Activated CD4-positive, alpha-beta T cell treated with anti-CD3 and anti-CD28 coated beads, Interleukin-2, amount 10 ng/mL, durations not matched to agents 7 days and 5 days (primary cell): ENCODE measurements at places on chromosomes 2 and 18. TPM values are rescaled to one million over a fixed set of nuclear protein-coding genes. Genes with fewer than 3 reads are reported as not detected.

GRCh38 chr18:55229682-55230081 lies 270.4 kb upstream of the CCDC68 start:
- no peak overlapping the region for H3K27ac ChIP-seq
- DNase-seq: no peak
- no peak overlapping the region for H3K4me3 ChIP-seq

- DNase-seq: no peak
- H3K27me3 ChIP-seq: no peaks in the 10 kb centered on the region
- no peak overlapping the region for H3K27ac ChIP-seq
- peaks cover 3% of the 10 kb centered on the region for H3K4me1 ChIP-seq
Measured at GRCh38 chr2:53231908-53232307, 535.7 kb upstream of the CHAC2 start.

- no peak overlapping the region for H3K4me3 ChIP-seq
- no peaks in the 10 kb centered on the region for H3K4me1 ChIP-seq
- no peak overlapping the region for H3K27ac ChIP-seq
- H3K36me3 ChIP-seq: no peaks in the 10 kb centered on the region
Measured at GRCh38 chr18:50651334-50651733, 91.4 kb downstream of the MAPK4 start.

The CAD gene
- total RNA-seq: 66.1 TPM

The KDM3A gene
- 86.1 TPM for total RNA-seq

DNA sequence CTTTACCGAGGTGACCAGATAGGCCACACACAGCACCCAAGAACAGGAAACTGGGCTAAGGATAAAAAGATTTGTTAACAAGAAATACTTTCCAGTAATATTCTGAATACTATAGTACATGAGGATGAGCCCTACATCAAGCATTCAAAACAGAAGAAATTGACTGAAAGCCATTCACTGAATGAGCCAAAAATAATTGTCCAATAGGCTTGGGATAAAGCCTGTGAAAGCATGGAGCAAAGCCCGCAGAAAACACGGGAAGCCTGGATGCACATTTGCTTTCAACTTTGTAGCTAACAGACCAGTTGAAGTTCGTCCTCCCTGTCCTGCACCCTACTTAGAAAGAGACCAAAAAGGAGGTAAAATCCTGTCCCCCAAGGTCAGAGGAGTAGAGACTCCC lies 56.3 kb downstream of the DIPK1C start:
- DNase-seq: no peak
- no peak overlapping the region for H3K27ac ChIP-seq
- H3K27me3 ChIP-seq: peaks cover 12% of the 10 kb centered on the region
- peaks cover 22% of the 10 kb centered on the region for H3K4me1 ChIP-seq

The KLF11 gene
- 8.6 TPM for total RNA-seq

The MERTK gene
- total RNA-seq: 0.21 TPM

The ARHGEF33 gene
- total RNA-seq: not detected

The RASGRP3 gene
- 11.8 TPM for total RNA-seq

The GPBAR1 gene
- 1.2 TPM for total RNA-seq

DNA sequence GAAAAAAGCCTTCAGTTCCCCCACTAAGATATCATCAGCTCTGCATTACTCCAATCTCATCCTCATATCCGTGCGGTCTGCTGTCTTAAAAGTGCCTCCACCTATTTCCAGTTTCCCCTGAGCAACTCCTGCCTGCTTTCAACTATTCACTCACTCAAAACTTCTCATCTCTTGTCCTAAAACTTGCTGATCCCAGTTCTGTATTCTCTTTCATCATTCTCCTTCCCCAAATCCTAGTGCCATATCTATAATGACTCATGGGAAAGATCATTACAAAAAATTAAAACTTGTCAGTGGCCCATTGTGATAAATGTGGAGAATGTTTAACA lies 20.0 kb downstream of the ACVR1 start:
- no peak for DNase-seq
- H3K27ac ChIP-seq: peak overlapping the region; percentile 37
- peaks cover 15% of the 10 kb centered on the region for H3K4me1 ChIP-seq
- no peak overlapping the region for H3K4me3 ChIP-seq
- peaks cover 43% of the 10 kb centered on the region for H3K36me3 ChIP-seq

GRCh38 chr2:112256654-112257053 lies 1.8 kb upstream of the ZC3H8 start:
- DNase-seq: no peak
- peaks cover 29% of the 10 kb centered on the region for H3K4me1 ChIP-seq
- H3K36me3 ChIP-seq: peaks cover 8% of the 10 kb centered on the region
- H3K27ac ChIP-seq: no peak overlapping the region

DNA sequence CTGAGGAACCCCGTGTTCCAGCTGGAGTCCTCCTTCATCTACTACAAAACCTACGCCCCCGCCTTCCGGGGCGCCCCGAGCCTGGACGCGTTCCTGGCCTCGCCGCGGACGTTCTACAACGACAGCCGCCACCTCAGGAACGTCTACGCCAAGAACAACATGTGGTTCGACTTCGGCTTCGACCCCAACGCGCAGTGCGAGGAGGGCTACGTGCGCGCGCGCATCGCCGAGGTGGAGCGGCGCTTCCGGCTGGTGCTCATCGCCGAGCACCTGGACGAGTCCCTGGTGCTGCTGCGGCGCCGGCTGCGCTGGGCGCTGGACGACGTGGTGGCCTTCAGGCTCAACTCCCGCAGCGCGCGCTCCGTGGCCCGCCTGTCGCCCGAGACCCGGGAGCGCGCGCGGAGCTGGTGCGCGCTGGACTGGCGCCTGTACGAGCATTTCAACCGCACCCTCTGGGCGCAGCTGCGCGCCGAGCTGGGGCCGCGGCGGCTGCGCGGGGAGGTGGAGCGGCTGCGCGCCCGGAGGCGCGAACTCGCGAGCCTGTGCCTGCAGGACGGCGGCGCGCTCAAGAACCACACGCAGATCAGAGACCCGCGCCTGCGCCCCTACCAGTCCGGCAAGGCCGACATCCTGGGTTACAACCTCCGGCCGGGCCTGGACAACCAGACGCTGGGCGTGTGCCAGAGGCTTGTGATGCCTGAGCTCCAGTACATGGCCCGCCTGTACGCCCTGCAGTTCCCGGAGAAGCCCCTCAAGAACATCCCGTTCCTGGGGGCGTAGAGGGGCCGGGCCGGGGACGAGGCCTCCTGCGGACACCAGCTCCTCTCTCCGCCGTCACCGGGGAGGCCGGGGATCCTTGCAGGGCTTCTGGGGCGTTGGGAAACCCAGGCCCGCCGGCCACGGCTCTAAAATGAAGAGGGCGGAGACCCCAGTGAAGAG lies 5.3 kb upstream of the NEU4 start:
- peak; percentile 40 for DNase-seq
- H3K27me3 ChIP-seq: peaks cover 10% of the 10 kb centered on the region
- peaks cover 9% of the 10 kb centered on the region for H3K4me1 ChIP-seq
- no peaks in the 10 kb centered on the region for H3K36me3 ChIP-seq
- H3K27ac ChIP-seq: peak overlapping the region; percentile 60

DNA sequence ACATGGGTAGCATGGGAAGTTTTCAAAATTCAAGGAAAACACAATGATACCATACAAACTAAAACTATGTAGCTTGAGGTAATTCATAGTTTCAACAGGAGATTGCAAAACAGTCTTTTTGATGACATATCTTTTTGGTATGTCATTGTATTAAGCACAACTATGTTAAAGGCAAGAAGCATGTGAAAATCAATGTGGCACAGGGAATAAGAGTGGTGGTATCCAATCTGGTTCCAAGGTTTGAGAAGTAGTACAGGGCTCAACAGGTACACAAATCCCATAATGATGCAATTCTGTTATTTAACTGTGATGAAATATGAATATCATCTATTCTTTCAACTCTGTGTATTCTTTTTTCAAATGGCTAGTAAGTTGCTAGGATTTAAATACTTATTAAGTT lies 16.4 kb upstream of the DLX2 start:
- no peak overlapping the region for H3K27ac ChIP-seq
- peaks cover 30% of the 10 kb centered on the region for H3K27me3 ChIP-seq
- no peaks in the 10 kb centered on the region for H3K4me1 ChIP-seq
- DNase-seq: no peak
- H3K36me3 ChIP-seq: no peaks in the 10 kb centered on the region

DNA sequence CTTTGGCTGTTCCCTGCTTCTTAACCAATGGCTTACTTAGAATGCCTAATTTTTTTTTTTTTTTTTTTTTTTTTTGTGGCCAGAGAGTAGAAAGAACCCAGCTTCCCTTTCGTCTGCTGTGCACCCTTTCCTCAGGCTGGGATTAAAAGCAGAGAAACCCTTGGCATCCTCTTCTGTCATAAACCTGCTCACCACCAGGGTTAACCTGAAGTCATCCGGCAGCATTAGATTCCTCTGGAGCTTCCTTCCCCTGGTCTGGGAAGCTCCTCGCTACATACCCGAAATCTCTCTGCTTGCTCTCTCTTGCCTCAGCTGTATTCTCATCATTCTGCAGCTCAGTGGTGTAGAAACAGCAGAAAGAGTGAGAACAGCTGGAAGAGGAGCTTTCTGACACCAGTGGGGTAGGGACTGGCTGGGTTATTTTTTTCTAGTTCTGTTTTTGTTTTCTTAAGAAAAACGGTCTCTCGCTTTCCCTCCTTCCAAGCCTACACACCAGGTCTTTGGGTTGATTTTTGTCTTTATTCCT lies 339.0 kb upstream of the MEIS1 start:
- H3K27me3 ChIP-seq: no peaks in the 10 kb centered on the region
- H3K4me3 ChIP-seq: no peak overlapping the region
- no peak overlapping the region for H3K27ac ChIP-seq
- no peak for DNase-seq
- H3K4me1 ChIP-seq: no peaks in the 10 kb centered on the region

DNA sequence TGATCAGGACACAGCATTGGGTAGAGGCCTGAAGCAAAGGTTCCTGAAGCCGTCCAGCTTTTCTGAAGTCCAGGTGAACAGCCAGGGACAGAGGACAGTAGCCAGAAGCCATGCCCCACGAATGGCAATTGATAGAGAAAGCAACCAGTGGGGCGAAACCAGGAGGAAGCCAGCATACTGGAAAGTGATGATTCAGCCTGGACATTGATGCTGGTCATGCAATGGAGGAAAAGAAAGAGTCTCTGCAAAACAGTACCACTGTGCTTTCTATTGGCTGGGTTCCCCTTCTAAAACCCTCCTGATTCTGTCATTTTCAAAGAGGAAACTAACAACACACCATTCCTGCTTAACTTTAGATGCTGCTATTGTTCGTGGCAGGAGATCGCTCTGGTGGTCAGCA lies 221.4 kb upstream of the EPAS1 start:
- H3K36me3 ChIP-seq: no peaks in the 10 kb centered on the region
- no peak for DNase-seq
- no peaks in the 10 kb centered on the region for H3K27me3 ChIP-seq
- peaks cover 7% of the 10 kb centered on the region for H3K4me1 ChIP-seq
- H3K4me3 ChIP-seq: no peak overlapping the region

GRCh38 chr2:42569116-42569711 lies 782 bp downstream of the MTA3 start:
- H3K4me1 ChIP-seq: peaks cover 34% of the 10 kb centered on the region
- DNase-seq: peak; percentile 12
- peak overlapping the region; percentile 96 for H3K27ac ChIP-seq
- peak overlapping the region; percentile 82 for H3K4me3 ChIP-seq
- no peaks in the 10 kb centered on the region for H3K27me3 ChIP-seq

DNA sequence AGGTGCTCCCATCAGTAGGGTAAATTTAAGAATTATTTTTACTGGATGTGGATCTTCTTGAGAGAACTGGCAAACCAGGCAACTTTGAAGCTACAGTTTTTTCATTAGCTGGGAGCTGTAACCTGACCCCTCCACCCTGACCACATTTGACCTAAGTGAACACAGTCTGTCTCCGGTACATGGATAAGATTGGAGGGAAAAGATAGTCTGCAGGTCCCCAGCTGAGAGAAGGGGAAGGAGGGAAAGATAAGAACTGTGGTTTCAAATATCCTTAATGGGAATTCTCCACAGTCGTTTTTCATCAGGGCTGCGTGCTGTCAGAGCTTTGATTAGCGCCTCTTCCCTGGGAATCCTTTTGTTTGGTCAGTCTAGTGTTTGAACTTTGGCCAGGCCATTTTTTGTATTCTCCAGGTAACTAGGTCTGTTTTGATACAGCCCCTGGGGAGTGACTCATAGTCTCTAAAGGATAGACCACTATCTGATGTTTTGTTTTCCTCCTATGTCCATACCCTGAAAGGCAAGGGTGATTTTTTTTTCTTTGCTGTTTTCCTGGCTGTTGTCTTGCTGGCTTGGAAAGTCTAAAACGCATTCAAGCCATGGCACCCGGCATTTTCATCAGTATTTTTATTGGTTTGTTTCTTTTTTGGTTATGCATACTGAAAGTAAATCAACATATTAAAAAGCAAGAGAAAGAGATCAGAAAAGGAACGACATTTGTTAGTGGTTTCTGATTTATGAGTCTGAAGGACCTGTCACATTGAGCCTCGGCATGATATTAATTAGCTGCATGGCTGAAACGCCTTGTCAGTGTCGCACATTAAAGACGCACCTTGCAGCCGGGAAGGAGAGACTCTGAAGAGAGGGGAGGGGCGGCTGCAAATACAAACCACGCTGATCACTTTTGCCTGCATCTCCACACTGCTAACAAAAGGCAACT lies 183.4 kb upstream of the FN1 start:
- H3K27me3 ChIP-seq: peaks cover 7% of the 10 kb centered on the region
- peak overlapping the region; percentile 4 for H3K4me3 ChIP-seq
- DNase-seq: no peak
- H3K27ac ChIP-seq: peak overlapping the region; percentile 4
- no peaks in the 10 kb centered on the region for H3K36me3 ChIP-seq
- peaks cover 6% of the 10 kb centered on the region for H3K4me1 ChIP-seq

- H3K27ac ChIP-seq: no peak overlapping the region
- no peaks in the 10 kb centered on the region for H3K27me3 ChIP-seq
- no peak overlapping the region for H3K4me3 ChIP-seq
- H3K36me3 ChIP-seq: no peaks in the 10 kb centered on the region
Measured at GRCh38 chr2:78431241-78431640, 594.3 kb upstream of the REG3G start.

DNA sequence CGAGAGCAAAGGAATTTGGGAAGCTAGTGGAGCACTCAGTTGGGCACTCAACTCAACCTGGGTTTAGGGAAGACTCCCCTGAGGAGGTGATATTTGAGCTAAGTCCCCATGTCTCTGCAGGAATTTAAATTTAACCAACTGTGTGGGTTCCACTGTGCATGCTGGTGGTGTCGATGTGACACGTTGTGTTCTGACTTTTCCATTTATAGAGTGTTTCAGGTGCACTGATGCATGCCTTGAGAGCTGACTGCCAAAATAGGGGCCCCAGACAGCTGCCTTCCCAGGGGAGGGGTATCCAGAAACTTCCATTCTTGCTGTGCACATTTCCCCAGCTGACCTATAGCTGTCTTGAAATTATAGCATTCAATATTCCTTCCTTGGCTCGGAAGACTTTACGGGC lies 63.7 kb upstream of the BCL2L11 start:
- peaks cover 18% of the 10 kb centered on the region for H3K27me3 ChIP-seq
- no peak for DNase-seq
- H3K36me3 ChIP-seq: peaks cover 3% of the 10 kb centered on the region
- no peak overlapping the region for H3K4me3 ChIP-seq

GRCh38 chr2:175805442-175806124 lies 196.5 kb downstream of the LNPK start:
- no peaks in the 10 kb centered on the region for H3K4me1 ChIP-seq
- H3K4me3 ChIP-seq: no peak overlapping the region
- DNase-seq: no peak
- no peaks in the 10 kb centered on the region for H3K36me3 ChIP-seq
- H3K27ac ChIP-seq: no peak overlapping the region

The MYL1 gene
- total RNA-seq: not detected
